Lung (tissue), 17 donors: ENCODE measurements at places on chromosomes 3 and 15. TPM values are rescaled to one million over a fixed set of nuclear protein-coding genes. Genes with fewer than 3 reads are reported as not detected.

- H3K27ac ChIP-seq, result no peak overlapping the region
- H3K36me3 ChIP-seq, result no peaks in the 10 kb centered on the region
- H3K27me3 ChIP-seq, result no peaks in the 10 kb centered on the region
- no peak overlapping the region for H3K4me3 ChIP-seq
- peak; percentile 37 for DNase-seq
These were observed 22.9 kb upstream of the PLXNA1 start for GRCh38 chr3:126959921-126960603.

GRCh38 chr3:14141144-14141543, 16.3 kb downstream of the TMEM43 start:
- DNase-seq, result no peak
- H3K4me3 ChIP-seq, result no peak overlapping the region
- peaks cover 12% of the 10 kb centered on the region for H3K4me1 ChIP-seq
- no peaks in the 10 kb centered on the region for H3K27me3 ChIP-seq

The GLDN gene
- 0.82 TPM for total RNA-seq

DNA sequence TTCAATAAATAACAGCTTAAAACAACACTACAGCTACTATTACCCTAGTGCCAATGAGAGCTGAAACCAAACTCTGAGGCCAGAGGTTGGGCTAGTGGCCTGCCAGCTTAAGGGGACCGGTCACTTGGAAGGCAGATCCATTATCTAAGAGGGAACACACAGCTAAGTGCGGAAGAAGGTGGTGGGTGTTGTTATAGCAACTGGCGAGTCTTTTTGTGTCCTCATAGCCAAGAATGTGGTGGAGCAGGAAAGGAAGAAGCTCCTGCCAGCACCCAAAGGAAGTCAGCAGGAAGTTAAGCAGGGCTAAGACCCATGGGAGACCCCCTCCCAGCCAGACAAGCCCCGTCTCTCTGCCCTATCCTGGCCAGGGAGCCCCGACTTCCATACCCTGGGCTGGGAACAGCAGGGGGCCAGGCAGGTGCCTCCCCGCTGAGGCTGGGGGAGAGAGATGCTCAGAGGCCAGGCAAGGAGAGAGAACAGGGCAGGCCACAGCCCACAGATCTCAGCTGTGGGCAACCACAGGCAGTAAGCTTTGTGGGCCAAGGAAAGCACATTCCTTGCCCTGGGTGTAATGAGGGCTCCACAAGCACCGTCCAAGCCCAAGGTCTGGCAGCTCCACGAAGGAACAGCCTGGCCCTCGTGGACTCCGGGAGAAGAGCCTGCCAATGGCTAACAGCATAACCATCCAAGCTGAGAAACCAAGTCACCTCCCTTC, 34.0 kb upstream of the HRH1 start:
- no peak overlapping the region for H3K27ac ChIP-seq
- DNase-seq, result no peak
- H3K27me3 ChIP-seq, result no peaks in the 10 kb centered on the region
- H3K4me1 ChIP-seq, result no peaks in the 10 kb centered on the region
- no peaks in the 10 kb centered on the region for H3K36me3 ChIP-seq
- H3K4me3 ChIP-seq, result no peak overlapping the region

- no peak overlapping the region for H3K27ac ChIP-seq
- no peak for DNase-seq
- no peaks in the 10 kb centered on the region for H3K27me3 ChIP-seq
These were observed 38.1 kb downstream of the SLCO2A1 start for GRCh38 chr3:133991637-133992036.

DNA sequence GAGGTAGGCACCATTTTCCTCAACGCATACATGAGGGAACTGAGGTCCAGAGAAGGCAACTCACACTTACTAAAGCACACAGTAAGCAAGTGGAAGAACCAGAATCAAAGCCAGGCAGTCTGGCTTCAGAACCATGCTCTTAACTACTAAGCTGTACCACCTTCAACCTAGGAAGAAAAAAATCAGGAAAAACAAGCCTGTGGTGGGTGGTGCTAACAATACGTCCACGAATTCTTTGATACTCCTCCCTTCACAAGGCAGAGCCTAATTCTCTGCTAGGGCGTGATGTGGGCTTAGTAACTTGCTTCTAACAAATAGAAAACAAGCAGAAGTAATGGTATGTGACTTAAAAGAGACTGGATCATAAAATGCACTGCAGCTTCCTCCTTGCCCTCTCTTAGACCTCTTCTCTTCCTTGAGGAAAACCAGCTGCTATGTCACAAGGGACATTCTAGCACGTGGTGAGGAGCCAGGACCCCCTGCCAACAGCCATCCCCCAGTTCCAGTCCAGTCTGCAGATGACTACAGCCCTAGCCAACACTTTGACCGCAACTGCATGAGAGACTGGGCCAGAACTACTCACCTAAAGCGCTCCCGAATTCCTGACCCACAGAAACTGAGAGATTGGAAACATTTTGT, 36.9 kb downstream of the HACD2 start:
- no peak overlapping the region for H3K27ac ChIP-seq
- H3K27me3 ChIP-seq, result no peaks in the 10 kb centered on the region
- DNase-seq, result peak; percentile 90
- H3K4me3 ChIP-seq, result no peak overlapping the region
- peaks cover 5% of the 10 kb centered on the region for H3K36me3 ChIP-seq
- H3K4me1 ChIP-seq, result no peaks in the 10 kb centered on the region

DNA sequence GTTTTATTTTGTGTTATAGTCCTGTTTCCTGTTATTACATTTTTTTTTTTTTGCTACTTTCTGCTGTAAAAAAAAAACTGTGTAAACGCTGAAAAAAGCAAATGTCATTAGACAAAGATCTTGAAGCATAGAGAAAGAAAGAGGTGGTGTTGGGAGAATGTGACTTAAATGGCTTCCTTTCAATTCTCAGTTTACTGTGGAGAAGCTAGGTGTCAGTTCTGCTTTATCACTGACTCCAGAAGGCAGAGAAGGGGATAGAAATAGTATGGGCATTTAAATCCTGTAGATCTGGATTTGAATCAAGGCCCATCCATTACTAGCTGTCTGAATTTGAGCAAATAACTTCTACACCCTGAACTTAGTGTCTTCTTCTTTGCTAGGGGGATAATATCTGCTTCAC, 23.0 kb downstream of the PPM1L start:
- DNase-seq, result no peak
- no peaks in the 10 kb centered on the region for H3K4me1 ChIP-seq
- H3K27ac ChIP-seq, result no peak overlapping the region
- no peak overlapping the region for H3K4me3 ChIP-seq
- H3K27me3 ChIP-seq, result no peaks in the 10 kb centered on the region
- no peaks in the 10 kb centered on the region for H3K36me3 ChIP-seq

The WDR6 gene
- 88.7 TPM for total RNA-seq

DNA sequence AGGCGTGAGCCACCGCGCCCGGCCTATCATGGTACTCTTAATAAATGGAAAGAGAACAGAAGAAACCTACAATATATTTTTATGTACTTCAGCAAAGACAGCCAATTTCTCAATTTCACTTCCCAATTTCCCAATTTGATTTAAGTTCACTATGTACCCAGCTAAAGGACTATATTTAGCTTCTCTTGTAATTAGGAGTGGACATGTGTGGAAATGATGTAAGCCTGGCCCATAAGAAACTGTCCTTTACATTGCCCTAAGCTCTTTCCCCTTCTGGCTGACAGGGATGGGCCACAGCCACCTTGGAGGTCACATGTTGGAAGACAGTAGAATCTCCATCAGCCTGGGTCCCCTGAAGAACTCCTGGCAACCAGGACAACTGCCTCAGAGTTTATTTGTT, 6.2 kb downstream of the TMEM39A start:
- peak overlapping the region; percentile 39 for H3K27ac ChIP-seq
- no peaks in the 10 kb centered on the region for H3K27me3 ChIP-seq
- no peak overlapping the region for H3K4me3 ChIP-seq
- no peak for DNase-seq
- H3K4me1 ChIP-seq, result peaks cover 8% of the 10 kb centered on the region

The TMEM158 gene
- total RNA-seq, result 3.4 TPM

GRCh38 chr15:38308797-38309196, 56.2 kb downstream of the SPRED1 start:
- H3K27me3 ChIP-seq, result no peaks in the 10 kb centered on the region
- DNase-seq, result no peak
- no peak overlapping the region for H3K4me3 ChIP-seq
- H3K36me3 ChIP-seq, result peaks cover 6% of the 10 kb centered on the region
- H3K4me1 ChIP-seq, result no peaks in the 10 kb centered on the region

GRCh38 chr3:70231266-70231701, 81.2 kb downstream of the MDFIC2 start:
- no peaks in the 10 kb centered on the region for H3K36me3 ChIP-seq
- H3K27ac ChIP-seq, result no peak overlapping the region
- peak; percentile 64 for DNase-seq
- no peaks in the 10 kb centered on the region for H3K4me1 ChIP-seq

The ITGA11 gene
- 1.8 TPM for total RNA-seq

The ECE2 gene
- total RNA-seq, result not detected

- no peak overlapping the region for H3K4me3 ChIP-seq
- H3K27me3 ChIP-seq, result no peaks in the 10 kb centered on the region
- no peaks in the 10 kb centered on the region for H3K36me3 ChIP-seq
- H3K27ac ChIP-seq, result no peak overlapping the region
- DNase-seq, result peak; percentile 26
- no peaks in the 10 kb centered on the region for H3K4me1 ChIP-seq
These were observed 71.0 kb upstream of the MDFIC2 start for GRCh38 chr3:70383360-70383831.

GRCh38 chr15:67465196-67465952, 55.6 kb upstream of the C15orf61 start:
- no peak for DNase-seq
- no peak overlapping the region for H3K4me3 ChIP-seq
- H3K27me3 ChIP-seq, result no peaks in the 10 kb centered on the region

- DNase-seq, result no peak
- no peak overlapping the region for H3K27ac ChIP-seq
- H3K27me3 ChIP-seq, result no peaks in the 10 kb centered on the region
- H3K4me1 ChIP-seq, result no peaks in the 10 kb centered on the region
- no peak overlapping the region for H3K4me3 ChIP-seq
These were observed 78.4 kb downstream of the FBXL2 start for GRCh38 chr3:33355611-33356010.

The ZNF106 gene
- 63.6 TPM for total RNA-seq

The ALDH1L1 gene
- total RNA-seq, result 0.51 TPM

- peaks cover 14% of the 10 kb centered on the region for H3K36me3 ChIP-seq
- no peak for DNase-seq
- no peak overlapping the region for H3K27ac ChIP-seq
- peaks cover 5% of the 10 kb centered on the region for H3K4me1 ChIP-seq
- H3K4me3 ChIP-seq, result no peak overlapping the region
These were observed 50.2 kb downstream of the CHP1 start for GRCh38 chr15:41281236-41281635.

- no peak for DNase-seq
- H3K27me3 ChIP-seq, result no peaks in the 10 kb centered on the region
- H3K4me1 ChIP-seq, result no peaks in the 10 kb centered on the region
- no peak overlapping the region for H3K27ac ChIP-seq
- no peaks in the 10 kb centered on the region for H3K36me3 ChIP-seq
These were observed 87.5 kb upstream of the MME start for GRCh38 chr3:154992655-154993054.

DNA sequence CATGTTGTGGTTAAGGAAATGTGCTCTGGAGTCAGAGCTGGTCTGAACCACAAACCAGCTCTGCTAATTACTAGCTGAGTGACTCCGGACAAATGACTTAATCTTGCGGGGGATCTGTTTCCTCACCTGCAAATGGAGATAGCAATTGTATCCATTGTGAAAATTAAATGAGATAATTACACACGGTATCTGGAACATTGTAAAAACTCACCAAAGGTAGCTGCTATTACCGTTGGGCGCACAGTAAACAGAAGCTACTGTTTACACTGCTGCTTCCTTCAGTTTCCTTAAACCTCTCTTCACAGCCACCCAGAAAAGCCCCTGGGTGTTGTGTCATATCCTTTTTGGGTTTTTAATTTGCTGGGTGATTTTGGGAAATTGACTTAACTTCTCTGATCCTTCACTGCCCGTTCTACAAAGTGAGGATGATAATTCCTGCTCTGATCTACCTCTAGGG, 107.8 kb downstream of the MEGF11 start:
- no peak overlapping the region for H3K27ac ChIP-seq
- H3K27me3 ChIP-seq, result no peaks in the 10 kb centered on the region
- no peaks in the 10 kb centered on the region for H3K36me3 ChIP-seq
- no peak for DNase-seq
- no peak overlapping the region for H3K4me3 ChIP-seq

GRCh38 chr3:184954251-184954650, 142.3 kb downstream of the VPS8 start:
- peaks cover 13% of the 10 kb centered on the region for H3K4me1 ChIP-seq
- H3K27me3 ChIP-seq, result no peaks in the 10 kb centered on the region
- no peak overlapping the region for H3K4me3 ChIP-seq
- DNase-seq, result no peak

- no peak overlapping the region for H3K4me3 ChIP-seq
- DNase-seq, result no peak
- no peaks in the 10 kb centered on the region for H3K27me3 ChIP-seq
- no peaks in the 10 kb centered on the region for H3K36me3 ChIP-seq
- no peaks in the 10 kb centered on the region for H3K4me1 ChIP-seq
These were observed 40.3 kb downstream of the KCNAB1 start for GRCh38 chr3:156160647-156161046.

The SLC15A2 gene
- 44.6 TPM for total RNA-seq

- H3K27me3 ChIP-seq, result no peaks in the 10 kb centered on the region
- H3K27ac ChIP-seq, result peak overlapping the region; percentile 54
- DNase-seq, result peak; percentile 58
These were observed 68.9 kb downstream of the SMAD3 start for GRCh38 chr15:67134067-67134838.

- H3K27me3 ChIP-seq, result no peaks in the 10 kb centered on the region
- H3K27ac ChIP-seq, result no peak overlapping the region
- DNase-seq, result peak; percentile 11
- peaks cover 4% of the 10 kb centered on the region for H3K4me1 ChIP-seq
These were observed 6.3 kb downstream of the MTMR10 start for GRCh38 chr15:30985081-30985531.

- H3K4me3 ChIP-seq, result peak overlapping the region; percentile 54
- no peaks in the 10 kb centered on the region for H3K36me3 ChIP-seq
- no peaks in the 10 kb centered on the region for H3K4me1 ChIP-seq
- peak overlapping the region; percentile 83 for H3K27ac ChIP-seq
- peak; percentile 64 for DNase-seq
These were observed 52.4 kb upstream of the BLM start for GRCh38 chr15:90664650-90665287.

- no peaks in the 10 kb centered on the region for H3K27me3 ChIP-seq
- no peaks in the 10 kb centered on the region for H3K36me3 ChIP-seq
- DNase-seq, result no peak
- H3K27ac ChIP-seq, result no peak overlapping the region
These were observed 171.6 kb upstream of the MBNL1 start for GRCh38 chr3:152097120-152097519.

DNA sequence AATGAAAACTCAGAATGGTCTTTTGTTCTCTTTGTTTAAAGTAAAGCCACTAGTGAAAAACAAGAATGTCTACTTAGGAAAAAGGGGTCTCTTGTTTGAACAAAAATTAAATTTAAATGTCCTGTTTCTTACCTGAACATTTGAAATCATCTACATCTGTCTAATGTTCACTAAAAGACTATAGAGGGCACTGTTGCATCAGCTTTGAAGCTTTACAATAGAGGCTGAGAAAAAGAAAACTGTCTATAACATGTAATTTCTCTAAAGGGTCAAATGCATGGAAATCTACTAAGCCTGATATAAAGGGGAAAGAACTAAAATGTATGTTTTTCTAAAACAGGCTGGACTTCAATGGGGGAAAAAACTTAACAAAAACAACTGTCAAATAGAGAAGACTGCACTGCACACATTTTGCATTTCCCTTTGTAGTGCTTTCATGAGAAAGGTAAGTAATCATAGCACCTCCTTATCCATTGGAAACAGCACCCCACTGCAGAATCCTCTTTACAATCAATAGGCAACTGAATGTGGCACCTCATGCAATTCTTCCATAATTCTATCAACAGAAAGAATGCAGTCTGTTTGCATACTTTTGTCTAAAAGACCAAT, 26.3 kb downstream of the DPH6 start:
- H3K27ac ChIP-seq, result no peak overlapping the region
- H3K4me3 ChIP-seq, result no peak overlapping the region
- DNase-seq, result peak; percentile 79
- H3K4me1 ChIP-seq, result no peaks in the 10 kb centered on the region
